ENCODE measurements at places on chromosomes 2 and 18.

GRCh38 chr2:184728411-184728810 lies 130.1 kb downstream of the ZNF804A start:
- DNase-seq = no peak

DNA sequence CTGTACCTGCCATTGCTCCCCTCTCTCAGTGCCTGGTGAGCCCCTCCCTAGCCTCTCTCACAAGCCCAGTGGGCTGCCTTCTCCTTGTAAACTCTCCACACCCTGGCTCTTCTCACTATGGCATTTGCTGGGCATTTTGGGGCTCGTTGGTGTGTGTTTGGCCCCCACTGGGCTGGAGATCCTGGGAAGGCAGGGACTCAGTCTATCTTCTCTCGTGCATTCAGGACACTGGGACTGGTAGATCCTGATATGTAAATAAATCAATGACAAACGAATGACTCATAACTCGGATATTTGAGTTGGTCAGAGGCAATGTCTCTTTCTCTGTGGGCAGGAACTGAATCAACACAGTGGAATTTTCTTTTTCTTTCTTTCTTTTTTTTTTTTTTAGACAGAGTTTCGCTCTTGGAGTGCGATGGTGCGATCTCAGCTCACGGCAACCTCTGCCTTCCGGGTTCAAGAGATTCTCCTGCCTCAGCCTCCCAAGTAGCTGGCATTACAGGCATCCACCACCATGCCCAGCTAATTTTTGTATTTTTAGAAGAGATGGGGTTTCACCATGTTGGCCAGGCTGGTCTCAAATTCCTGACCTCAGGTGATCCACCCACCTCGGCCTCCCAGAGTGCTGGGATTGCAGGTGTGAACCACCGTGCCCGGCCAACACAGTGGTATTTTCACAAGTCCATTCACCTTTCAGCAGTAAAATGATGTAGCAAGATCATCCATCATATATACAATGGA lies 144.6 kb upstream of the SPRED2 start:
- no peak for DNase-seq

GRCh38 chr2:178277741-178278197 lies 83.5 kb downstream of the OSBPL6 start:
- no peak for DNase-seq

GRCh38 chr18:68148863-68149262 lies 566.0 kb downstream of the TMX3 start:
- no peak for DNase-seq

DNA sequence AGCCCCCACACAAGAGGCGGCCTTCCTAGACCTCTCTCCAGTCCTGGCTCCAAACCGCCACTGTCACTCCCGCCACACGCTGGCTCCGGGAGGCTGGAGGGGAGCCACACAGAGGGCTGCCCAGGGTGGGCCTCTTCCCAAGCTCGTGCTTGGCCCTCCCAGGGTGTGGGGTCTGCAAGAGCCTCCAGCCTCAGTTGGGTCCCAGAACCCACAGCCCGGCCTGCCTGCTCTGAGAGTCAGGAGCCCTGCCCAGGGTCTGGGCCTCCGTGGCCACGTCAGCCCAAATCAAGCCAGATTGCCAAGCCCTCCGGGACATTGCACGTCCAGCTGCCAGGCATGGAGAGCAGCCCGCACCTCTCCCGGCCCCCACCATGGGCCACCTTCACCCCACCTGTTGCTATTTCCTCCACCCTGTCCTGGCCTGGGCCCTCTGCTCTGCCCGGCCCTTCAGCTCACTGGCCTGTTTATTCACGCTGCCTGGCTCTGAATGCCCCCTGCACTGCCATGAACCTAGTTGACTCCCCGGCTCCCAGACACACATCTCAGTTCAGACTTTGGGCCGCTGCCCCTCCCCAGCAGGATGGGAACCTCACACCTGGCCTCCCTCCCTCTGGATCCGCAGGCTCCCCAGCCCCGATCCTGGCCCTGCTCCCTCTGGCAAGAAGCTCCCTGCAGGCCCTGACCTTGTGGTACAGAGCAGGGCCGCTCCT lies 61.0 kb downstream of the BIN1 start:
- no peak for DNase-seq

Data from effector memory CD8-positive, alpha-beta T cell (primary cell).